ENCODE measurements at places on chromosomes 11 and 22.
A peak's percentile ranks its signal among the peaks of the same experiment; 100 is the strongest.

DNA sequence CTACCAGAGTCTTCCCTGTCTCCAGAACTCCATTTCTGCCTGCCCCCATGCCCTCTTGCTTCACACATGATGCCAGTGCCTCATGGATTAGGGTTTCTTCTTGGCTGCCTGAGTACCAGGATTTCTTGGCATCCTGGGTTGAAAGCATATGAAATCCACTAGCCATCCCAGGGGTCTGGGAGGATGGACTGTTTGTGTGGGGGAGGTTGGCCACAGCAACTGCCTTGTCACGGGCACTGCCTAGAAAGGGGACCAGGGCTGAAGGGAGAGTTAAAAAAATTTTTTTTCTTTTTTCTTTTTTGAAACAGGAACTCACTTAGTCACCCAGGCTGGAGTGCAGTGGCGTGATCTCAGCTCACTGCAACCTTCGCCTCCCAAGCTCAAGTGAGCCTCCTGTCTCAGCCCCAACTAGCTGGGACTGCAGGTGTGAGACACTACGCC, 4.2 kb downstream of the USP35 start:
- DNase-seq: no peak

DNA sequence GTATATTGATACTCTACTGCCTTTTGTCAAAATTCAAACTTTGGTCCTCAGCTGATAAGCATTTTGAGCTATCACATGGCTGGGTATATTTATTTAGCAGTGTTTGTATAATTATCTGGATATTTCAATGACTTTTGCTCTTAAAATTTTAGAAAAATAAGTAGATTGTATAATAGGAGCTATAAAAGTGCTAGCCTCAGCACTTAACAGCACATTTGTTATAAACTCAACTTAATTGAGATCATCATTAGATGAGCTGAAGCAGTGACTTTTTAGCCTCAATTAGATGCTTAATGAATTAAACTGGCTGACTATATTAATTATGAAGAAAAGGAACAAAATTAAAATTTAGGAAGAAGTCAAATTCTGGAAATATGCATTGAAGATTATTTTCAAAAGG, 429.9 kb downstream of the DYNC2H1 start:
- no peak for DNase-seq

- no peak for DNase-seq
Measured at GRCh38 chr11:113401718-113402117, 14.1 kb downstream of the ANKK1 start.

DNA sequence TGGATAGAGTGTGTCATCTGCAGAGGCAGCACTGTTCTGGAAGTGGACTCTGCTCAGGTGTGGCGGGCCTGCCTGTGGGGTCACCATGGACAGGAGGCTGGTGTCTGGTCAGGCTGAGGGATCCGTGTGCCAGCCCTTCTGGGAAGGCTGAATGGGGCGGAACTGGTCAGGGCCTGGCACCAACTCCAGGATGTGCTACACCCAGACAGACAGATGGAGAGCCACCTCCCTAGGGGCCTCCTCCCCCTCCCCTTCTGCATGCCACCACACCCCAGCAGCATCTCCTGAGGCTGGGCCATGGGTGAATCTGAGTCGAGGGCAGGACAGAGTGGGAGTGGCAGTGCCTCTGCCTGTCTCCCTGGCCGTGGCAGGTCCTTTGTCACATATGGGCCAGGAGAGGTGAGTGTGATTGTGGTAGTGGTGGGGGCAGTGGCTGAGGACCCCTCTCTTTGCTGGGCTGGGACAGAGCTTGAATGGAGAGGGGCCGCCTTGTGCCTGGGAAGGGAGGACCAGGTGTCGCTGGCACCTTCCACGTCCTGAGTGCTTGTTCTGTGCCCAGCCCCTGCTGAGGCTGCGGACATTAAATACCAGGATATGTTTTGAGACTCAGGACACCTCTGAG, 29.1 kb downstream of the ST3GAL4 start:
- no peak for DNase-seq

DNA sequence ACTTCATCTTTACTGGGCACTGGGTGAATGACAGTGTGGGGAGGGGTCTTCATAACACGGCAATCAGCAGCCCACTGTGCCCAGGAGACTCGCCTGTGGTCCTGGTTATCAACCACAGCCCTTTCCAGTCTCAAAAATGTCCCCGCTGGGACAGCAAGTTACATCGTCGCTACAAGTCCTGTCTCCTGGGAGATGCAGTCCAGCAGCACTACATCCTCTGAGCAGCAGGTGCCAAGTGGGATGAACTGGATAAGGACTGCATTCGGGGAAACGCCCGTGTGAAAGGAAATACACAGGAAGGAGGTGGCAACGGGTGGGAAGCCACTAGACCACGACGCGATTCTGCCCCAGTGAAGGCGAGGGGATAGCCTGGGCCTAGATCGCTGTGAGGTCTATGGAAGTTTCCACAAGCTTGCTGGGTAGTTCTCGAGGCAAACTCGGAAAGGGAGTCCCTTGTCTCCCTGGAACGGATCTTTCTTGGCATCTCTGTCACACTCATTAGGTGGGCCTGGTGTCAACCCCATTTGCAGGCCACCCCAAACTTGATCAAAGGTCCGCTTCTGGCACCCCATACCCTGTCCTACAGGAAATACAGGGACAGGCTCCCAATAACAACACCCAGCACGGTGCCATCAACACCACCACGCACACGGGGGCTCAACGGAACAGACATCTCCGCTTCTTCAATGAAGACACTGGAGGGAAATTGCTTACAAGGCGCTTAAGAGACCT, 4.4 kb downstream of the ASCL2 start:
- DNase-seq: no peak

DNA sequence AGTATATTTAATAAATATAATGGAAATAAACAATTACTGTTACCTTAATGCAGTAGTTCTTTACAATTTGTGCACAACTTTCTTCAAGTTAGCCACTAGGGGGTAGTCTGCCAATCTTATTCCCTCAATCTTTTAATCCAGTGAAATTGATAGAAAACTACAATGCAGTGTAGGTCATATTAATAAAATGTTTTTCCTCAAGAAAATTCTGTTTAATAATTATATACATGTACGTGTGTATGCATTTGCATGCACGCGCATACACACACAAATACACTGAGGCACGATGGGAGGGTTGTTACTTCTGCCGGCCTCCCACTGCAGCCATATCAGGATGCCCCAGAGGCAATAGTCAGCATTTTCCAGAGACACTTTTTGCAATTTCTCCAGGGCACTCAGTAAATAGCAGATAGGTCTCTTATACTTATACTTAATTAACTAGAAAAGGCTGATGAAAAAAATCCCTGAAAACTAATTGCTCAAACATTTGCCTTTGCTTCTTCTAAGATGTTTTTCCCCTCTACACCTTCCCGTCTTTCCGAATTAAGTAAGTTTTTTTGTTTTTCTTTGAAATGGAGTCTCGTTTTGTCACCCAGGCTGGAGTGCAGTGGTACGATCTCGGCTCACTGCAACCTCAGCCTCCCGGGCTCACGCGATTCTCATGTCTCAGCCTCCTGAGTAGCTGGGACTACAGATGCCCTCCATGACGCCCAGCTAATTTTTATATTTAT, 3.1 kb downstream of the GAB2 start:
- DNase-seq: no peak

DNA sequence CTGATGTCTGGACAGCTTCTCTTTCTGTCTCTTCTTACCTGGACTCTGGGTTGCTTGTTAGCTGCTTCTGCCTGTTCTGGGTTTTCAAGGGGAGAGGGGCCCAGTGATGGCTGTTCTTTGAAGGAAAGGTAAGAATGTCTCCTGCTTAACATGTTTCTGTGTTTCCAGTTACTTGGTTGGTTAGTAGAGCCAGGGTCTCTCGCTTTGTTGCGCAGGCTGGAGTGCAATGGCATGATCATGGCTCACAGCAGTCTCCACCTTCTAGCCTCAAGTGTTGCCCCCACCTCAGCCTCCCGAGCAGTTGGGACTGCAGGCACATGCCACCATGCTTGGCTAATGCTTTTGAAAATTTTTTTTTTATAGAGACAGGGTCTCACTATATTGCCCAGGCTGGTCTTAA, 126.6 kb downstream of the BCR start:
- DNase-seq: no peak

DNA sequence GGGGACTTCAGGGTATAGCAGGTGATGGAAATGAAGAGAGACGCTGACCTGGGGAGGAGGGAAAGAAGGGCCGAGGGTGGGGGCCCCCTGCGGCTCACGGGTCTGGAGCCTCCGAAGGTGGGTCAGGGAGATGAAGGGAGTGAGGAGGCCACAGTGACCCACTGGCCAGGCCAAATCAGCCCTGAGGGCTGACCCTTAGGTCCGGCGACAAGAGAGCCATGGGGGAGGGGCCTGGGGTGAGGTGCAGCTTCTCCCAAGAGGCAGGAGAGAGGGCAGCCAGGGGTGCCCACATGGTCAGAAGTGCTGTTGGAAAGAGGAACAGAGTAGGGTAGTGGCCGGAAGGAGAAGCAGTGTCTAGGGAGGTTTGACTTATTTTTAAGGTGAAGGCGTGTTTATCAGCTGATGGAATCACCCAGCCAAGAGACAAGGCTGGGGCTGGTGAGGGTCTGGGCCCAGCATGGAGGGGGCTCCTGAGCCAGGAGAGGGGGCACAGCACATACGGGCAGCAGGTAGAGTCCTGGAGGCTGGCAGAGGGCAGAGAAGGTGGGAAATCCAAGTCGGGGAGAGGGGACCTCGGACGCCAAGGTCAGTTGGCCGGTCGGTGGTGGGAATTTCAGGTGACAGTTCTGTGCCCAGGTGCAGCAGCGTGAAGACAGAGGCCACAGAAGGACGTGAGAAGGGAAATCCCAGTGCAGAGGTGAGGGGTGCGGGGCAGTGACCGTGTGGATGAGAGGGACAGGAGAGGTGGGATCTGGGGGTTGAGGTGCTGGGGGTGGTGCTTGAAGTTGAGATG, 49.0 kb downstream of the LINC01488 start:
- DNase-seq: no peak

DNA sequence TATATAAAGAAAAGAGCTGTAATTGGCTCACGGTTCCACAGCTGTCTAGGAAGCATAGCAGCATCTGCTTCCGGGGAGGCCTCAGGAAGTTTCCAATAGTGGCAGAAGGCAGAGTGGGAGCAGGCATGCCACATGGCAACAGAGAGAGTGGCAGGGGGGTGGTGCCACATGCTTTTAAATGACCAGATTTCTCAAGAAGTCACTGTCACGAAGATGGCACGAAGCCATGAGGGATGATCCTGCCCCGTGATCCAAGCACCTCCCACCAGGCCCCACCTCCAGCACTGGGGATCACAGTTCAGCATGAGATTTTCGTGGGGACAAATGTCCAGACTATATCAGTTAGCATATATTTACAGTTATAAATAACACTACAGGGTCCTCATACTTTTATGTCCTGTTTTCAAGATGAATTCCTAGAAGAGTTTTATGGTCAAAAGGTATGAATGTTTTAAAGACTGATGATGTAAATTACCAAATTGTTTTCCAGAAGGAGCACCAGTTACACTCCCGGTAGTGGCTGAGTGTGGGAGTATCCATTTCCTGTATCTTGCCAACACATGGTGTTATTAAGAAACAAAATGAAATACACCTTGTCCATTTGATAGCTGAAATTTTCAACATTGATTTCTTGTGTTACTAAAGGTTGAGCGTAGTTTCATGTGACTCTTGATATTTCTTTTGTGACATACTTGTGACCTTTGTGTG, 19.2 kb downstream of the FAM118A start:
- DNase-seq: no peak

- peak; percentile 52 for DNase-seq
Measured at GRCh38 chr22:38733329-38733723, 22.5 kb downstream of the SUN2 start.

- DNase-seq: no peak
Measured at GRCh38 chr22:33983558-33983957, 63.3 kb upstream of the LARGE1 start.

DNA sequence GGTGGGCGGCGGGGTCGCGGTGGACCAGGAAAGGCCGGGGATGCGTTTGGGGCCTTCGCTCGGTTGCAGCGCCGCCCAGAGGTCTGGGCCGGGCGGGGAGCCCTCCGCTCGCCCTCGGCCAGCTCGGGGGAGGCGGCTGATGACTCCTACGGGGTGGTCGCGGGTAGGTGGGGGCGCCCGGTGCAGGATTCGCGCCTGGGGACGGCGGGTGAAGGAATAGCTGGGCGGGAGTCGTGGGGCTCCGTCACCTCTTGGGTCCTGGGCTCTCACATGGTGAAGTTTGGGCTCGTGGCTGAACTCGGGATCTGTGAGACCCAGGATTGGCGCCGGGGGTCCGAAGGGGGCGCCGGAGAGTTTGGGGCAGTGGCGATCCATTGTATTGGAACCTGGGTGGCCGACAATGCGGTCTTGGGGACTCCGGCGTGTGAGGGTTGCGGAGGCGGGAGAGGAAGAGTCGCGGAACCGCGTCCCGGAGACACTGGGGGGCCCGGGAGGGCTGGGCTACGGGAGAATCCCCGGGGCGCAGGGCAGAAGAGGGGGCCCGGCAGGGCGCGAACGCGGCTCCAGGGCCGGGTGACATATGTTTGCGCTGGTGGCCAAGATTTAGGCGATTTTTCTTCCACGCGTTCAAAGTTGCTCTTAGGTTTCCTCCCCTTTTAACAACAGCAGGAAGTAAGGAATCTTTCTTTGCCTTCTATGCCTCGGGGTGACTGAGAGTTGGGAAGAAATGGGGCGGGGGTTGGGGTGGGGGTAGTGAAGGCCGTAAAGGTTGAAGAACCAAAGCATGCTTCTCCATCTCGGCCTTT, 935 bp downstream of the QSER1 start:
- DNase-seq: peak; percentile 45

DNA sequence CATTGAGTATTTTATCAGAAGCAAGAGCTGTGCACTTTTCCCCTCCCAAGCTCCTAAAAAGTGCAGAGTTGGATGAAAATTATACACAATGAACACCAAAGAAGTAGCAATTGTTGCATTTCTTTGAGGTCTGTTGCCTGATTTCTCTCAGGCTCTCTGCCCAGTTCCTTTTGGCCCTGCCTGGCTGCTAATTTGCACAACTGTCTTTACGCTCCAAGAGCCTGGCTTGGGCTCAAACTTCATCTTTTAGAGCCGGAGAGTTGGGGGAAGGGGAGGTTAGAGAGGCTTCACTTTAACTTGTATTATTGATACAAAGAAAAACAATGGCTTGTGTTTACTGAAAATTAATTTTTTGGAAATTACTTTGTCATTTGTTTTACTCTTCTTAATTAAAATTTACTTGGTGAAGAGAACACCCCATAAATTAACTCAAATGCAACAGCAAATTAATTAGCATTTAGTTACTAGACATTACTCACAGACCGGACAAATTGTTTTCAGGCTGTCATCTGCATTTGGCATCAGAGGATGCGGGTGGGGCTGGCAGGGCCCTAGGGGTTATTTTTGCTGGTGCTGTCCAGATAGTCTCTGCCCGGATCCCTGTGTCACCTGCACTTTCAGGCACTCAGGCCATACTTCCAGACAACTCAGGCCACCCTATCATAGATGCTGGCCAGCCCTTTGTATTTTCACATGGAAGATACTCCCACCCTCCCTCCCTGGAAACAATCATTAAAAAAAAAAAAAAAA, 407.3 kb downstream of the NXPE2 start:
- DNase-seq: no peak

- no peak for DNase-seq
Measured at GRCh38 chr22:43520632-43521039, 108.8 kb downstream of the MPPED1 start.

GRCh38 chr11:105000167-105000566, 22.8 kb downstream of the CASP5 start:
- DNase-seq: no peak

GRCh38 chr11:117187428-117187798, 8.9 kb downstream of the SIDT2 start:
- DNase-seq: no peak

- no peak for DNase-seq
Measured at GRCh38 chr11:45423036-45423435, 136.9 kb upstream of the SYT13 start.

GRCh38 chr22:38953577-38954413, 3.6 kb upstream of the APOBEC3A start:
- peak; percentile 84 for DNase-seq

All from CD4-positive, alpha-beta T cell treated with Interferon gamma for 1 hour (primary cell).